ENCODE measurements at places on chromosomes 5 and 9. TPM values are rescaled to one million over a fixed set of nuclear protein-coding genes. Genes with fewer than 3 reads are reported as not detected.

The IFNK gene
- total RNA-seq, result not detected

The FOXD4L5 gene
- not detected for total RNA-seq

The TEX48 gene
- not detected for total RNA-seq

The SLC38A9 gene
- 17.3 TPM for total RNA-seq

The NUTM2G gene
- total RNA-seq, result not detected

The TMED7 gene
- total RNA-seq, result 129 TPM

The KCNIP1 gene
- total RNA-seq, result not detected

The NPDC1 gene
- 25.2 TPM for total RNA-seq

The SH3TC2 gene
- 0.52 TPM for total RNA-seq

The ECM2 gene
- total RNA-seq, result 2.2 TPM

The IFNE gene
- 0.52 TPM for total RNA-seq

The RNF20 gene
- total RNA-seq, result 16.5 TPM

The CYLC2 gene
- total RNA-seq, result not detected

The CCIN gene
- total RNA-seq, result not detected

The IFNA21 gene
- total RNA-seq, result not detected
